ENCODE measurements at places on chromosomes 5 and 9.
A peak's percentile ranks its signal among the peaks of the same experiment; 100 is the strongest.

- no peak for DNase-seq
Measured at GRCh38 chr9:131236761-131237160, 39.5 kb downstream of the FAM78A start.

DNA sequence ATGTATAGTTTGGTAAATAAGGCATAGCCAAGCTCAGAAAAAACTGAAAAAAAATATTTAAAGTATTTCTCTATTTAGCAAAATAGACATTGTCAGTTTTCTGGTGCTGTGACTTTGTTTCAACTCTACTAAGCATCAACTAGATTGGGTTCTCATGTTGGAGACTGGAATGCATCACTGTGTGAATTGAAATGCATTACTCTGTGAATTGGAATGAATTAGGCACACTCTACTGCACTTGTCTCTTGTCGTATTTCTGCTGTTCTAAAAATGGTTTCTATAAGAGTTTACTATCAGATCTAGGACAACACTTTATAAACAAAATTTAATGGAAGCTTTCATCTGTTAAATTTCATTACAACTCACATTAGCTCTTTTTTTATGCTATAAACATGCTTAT, 1772.2 kb downstream of the MAT2B start:
- DNase-seq, result no peak

DNA sequence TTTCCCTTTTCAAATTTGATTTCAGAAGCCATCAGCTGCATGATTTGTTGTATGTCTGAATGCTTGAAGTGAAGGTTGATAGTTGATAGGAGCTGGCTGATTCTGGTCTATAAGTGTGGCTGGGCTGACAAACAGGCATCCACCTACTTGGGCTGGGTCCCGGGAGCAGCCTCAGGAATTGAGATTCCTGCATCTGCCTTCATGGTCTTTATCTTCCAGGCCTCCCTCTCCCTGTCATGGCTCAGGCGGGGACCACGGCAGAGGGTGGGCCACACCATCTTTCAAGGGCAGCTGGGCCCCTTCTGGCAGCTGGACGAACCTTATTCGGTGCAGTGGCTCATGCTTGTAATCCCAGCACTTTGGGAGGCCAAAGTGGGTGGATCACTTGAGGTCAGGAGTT, 55.9 kb downstream of the ROPN1L start:
- no peak for DNase-seq

- DNase-seq, result no peak
Measured at GRCh38 chr9:16654596-16655126, 215.8 kb downstream of the BNC2 start.

- DNase-seq, result no peak
Measured at GRCh38 chr5:9099689-9100088, 446.2 kb downstream of the SEMA5A start.

- DNase-seq, result no peak
Measured at GRCh38 chr5:77369566-77369965, 122.5 kb downstream of the WDR41 start.

DNA sequence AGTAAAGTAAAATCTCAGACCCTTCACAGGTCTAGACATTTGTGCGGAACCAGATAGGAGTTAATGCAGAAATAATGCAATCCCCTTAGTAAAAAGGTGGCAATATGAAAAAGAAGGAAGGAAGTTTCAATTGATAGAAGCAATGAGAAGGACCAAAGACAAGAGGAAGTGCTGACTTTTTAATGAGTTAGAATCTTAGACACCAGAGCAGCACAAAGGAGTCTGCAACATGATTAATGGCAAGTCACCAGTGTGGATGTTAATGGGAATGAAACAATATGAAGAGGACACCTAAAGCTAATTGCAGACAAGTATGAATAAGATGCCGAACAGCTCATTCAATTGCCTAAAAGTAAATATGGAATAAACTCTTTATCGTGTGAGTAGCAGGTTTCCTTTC, 50.9 kb downstream of the MEGF9 start:
- no peak for DNase-seq

DNA sequence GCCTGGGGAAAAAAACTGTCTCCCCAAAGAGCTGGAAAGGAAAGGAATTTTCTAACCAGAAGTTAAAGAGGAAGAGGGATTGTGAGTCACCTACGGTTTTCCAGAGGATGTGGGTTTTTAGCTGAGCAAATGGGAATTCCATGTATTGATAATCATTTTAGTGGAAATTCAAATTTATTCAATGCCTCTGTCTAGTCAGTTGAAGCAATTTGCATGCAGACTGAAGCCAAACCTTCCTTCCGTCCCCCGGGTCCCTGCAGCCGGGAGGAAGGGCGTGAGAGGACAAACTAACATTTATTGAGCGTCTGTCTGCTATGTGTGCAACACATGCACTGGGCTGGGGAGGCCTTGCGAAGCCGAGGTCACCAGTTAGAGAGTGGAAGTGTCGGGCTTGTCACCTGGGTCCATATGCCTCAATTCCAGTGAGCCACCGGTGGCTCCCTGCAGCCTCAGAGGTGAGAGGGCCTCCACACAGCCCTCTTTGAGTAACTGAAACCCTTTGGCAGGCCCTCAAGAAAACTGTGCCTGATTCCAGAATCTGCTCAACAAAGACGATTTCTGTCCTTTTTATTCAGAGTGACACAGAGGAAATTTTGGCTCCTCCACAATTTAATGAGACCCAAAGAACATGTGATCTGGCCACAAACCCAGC, 70.3 kb downstream of the COL27A1 start:
- no peak for DNase-seq

- DNase-seq, result no peak
Measured at GRCh38 chr9:126294331-126295081, 32.1 kb upstream of the MVB12B start.

DNA sequence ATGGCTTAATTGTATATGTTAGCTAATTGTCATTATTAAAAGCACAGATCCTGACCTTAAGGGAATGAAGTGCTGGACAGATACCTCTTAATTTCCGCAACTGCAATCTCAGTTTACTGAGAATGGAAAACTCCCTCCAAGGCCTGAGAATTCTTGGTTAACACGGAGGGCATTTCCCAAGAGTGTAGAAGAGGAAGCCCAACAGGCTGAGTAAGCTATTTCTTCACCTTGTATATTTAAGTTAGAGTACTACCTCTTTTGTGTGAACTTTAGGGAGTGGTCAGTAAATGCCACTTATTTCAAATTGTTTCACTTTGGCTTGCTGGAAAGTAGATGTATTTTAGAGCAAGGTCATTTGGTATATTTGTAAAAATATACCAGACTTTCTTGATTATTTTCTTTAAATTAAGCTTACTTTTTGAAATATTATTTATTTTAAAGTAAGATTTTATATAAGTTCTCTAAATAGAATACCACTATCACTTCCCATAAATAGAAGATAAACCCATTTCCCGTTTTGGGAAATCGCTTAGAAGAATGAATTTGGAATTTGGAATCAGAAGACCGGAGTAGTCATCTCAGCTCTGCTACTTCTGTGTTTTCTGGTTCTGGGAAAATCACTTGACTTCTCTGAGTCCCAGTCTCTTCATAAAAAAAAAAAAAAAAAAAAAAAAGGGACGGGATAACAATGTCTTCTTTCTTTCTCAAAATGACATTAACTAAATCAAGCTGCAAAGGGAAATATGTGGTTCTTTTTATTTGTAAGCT, 26.0 kb upstream of the C9orf72 start:
- no peak for DNase-seq

GRCh38 chr9:84969084-84969483, 299.6 kb downstream of the NTRK2 start:
- no peak for DNase-seq

DNA sequence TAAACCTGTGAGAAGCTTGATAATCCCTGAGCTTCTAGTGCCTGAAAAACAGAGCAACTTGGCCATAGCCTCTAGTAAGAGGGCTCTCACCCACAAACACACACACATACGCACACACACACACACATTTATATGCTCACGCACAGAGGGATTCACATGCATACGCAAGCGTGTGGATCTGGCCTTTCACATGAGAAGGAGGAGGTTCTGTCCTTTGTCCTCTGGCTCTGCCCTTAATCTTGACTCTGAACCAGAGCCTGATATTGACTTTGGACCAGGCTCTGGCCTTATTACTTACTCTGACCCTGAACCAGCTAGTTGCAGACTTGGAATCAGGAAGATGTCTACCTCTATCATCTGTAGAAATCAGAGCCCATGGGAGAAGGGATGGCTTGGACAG, 10.0 kb upstream of the P4HA2 start:
- no peak for DNase-seq

GRCh38 chr9:107705521-107705920, 216.0 kb upstream of the KLF4 start:
- no peak for DNase-seq

- no peak for DNase-seq
Measured at GRCh38 chr9:126449725-126450667, 123.4 kb downstream of the MVB12B start.

DNA sequence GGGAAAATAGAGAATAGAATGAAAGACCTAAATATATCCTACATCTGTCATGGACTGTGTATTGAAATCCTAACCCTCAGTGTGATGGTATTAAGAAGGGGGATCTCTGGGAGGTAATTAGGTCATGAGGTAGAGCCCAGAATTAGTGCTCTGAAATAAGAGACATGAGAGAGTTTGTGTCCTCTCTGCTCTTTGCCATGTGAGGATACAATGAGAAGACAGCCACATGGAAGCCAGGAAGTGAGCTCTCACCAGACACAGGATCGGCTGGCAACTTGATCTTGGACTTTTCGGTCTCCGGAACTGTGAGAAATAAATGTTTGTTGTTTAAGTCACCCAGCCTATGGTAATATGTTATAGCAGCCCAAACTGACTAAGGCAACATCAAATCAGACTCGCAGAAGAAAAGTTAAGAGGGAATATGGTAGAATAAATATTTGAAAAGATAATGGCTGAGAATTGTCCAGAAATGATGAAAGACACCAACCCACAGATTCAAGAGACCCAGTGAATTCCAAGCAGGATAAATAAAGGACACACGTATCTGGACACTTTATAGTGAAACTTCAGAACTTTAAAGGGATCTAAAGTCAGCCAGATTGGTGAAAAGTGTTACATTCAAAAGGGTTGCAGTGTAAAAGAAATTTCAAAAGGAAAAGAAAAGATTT, 12.7 kb upstream of the SLC36A1 start:
- DNase-seq, result no peak

DNA sequence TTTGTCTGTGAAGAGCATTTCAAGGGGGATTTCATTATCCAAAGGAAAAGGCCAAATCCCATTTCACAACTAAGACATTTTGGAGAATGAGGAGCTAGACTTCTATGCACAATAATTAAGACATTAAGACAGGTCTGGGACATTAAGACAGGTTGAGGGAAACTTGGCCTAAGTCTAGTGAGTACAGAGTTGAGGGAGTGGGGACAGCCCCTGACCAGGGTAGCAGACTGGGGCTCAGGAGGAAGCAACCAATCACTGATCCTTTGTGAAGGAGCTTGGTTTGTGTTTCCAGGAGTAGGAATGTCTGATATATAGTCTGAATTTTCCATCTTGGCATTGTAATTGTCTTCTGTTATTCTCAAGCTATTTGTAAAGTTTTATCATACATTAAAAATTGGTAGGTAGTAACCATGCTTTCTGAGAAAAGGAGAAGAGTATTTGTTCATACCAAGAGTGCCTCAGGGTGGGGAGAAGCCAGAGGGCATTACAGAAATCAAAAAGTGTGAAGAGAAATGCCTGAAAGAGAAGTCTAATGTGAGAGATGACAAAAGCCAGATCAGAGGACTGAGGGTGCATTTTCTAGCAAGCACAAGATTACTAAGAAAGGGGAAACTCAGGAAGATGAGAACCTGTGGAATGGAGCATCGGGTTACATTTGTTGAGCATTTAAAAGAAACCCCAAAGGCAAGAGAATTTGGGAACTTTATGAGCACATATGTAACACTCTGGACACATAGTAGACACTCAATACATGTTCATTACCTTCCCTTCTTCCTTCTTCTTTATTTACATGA, 189.3 kb upstream of the PIK3R1 start:
- no peak for DNase-seq

GRCh38 chr5:122358372-122358979, 46.4 kb downstream of the SNCAIP start:
- no peak for DNase-seq

DNA sequence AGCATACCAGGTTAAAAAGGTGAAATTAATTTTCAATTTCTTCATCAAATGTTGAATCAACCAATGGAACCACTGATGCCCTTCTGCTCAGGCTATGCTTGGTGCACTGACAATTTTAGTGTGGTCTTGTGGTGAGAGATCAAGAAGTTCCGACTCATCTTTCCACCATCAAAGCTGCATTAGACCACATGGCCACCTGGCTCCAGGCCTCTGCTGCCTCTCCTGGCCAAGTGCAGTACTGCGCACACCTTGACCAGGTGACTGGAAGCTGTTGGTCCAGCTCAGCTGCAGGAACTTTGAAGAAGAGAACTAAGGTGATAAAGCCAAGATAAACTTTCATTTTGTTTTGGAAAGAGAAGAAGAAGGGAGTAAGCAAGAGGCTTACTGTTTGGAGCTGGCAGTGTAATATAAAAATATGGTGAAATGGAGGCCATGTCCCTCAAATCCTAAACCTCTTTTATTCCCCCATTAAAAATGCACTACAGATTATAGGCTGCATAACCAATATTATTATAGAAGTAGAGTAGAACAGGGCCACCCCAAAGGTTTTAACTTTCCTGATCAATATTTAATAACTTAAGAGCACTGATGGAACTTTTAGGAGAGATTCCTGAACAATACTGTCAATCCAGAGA, 315.5 kb upstream of the C9orf72 start:
- DNase-seq, result peak; percentile 70

- no peak for DNase-seq
Measured at GRCh38 chr9:122812736-122813135, 12.8 kb downstream of the OR1K1 start.

DNA sequence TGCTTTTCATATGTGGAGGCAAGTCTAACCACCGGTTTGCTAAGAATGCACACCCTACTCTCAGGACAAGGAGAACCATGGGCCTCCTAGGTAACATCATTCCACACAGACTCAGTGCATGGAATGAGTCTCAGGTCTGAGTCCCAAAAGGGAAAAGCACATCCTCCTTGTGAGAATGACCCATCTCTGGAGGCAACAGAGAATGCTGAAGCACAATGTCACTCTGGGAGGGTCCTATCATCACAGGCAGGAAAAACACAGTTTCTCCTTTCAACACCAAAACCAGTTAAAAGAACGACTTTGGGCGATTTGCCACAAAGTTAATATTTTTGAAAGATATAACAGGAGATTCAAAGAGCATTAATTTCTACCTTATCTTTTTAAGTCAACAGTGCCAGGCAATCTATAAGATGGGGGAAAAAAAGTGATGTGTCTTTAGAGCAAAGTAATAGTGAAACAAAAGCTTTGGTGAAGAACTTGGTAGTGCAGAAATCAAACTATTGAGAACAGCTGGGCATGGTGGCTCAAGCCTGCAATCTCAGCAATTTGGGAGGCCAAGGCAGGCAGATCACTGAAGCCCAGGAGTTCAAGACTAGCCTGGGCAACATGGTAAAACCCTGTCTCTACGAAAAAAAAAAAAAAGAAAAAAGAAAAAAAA, 97.3 kb downstream of the OXCT1 start:
- DNase-seq, result no peak

- DNase-seq, result peak; percentile 30
Measured at GRCh38 chr5:35963381-35963843, 25.0 kb upstream of the CAPSL start.

- DNase-seq, result no peak
Measured at GRCh38 chr5:151667083-151667482, 19.6 kb downstream of the SPARC start.

GRCh38 chr9:136020206-136020605, 59.0 kb upstream of the UBAC1 start:
- no peak for DNase-seq

- no peak for DNase-seq
Measured at GRCh38 chr5:8012131-8012977, 143.4 kb downstream of the MTRR start.

All from activated CD4-positive, alpha-beta T cell treated with anti-CD3 and anti-CD28 coated beads, Interleukin-2, Interleukin-6, amounts not matched to agents 100 ng/mL and 50 ng/mL, durations not matched to agents 16 hours and 8 hours (primary cell).